ENCODE measurements at places on chromosomes 4 and X. TPM values are rescaled to one million over a fixed set of nuclear protein-coding genes. Genes with fewer than 3 reads are reported as not detected.

PFKFB1 gene
- total RNA-seq: not detected

GPM6B gene
- 0.06 TPM for total RNA-seq

- no peak for DNase-seq
These were observed 25.8 kb upstream of the VEGFC start for GRCh38 chr4:176818531-176818930.

- DNase-seq: no peak
These were observed 127.3 kb downstream of the PHKA2 start for GRCh38 chrX:18856645-18856997.

DNA sequence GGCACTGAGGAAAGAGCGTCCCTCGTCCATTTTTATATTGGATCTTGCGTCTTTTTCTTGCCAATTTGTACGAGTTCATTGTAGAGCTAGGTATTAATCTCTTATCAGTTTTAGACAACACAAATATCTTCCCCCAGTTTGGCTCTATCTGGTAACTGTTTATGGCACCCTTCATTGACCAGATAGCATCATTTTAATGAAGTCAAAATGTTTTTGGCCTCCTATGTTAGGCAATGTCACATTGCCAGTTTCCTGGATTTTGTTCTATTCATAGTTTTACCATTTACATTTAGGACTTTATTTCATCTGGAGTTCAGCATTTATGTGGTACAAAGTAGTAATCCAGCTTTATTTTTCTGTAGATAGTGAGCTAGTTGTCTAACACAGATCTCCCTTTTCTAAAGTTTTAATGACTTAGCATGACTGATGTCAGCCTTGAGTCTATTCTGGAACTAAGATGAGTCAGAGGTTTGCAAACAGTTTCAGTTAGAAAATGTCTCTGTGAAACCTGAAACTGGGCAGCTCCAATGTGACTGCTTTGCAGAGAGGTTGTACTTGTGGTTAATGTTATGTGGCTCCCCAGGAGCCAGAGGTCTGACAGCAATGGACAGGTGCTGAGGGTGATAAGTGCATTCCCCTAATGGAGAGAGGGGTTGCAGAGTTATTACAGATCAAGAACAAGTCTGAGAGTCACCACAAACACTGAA, 5.3 kb upstream of the STBD1 start:
- no peak for DNase-seq

GRCh38 chr4:127829014-127829413, 46.9 kb downstream of the HSPA4L start:
- DNase-seq: no peak
